ENCODE measurements at places on chromosomes 4 and X.
A peak's percentile ranks its signal among the peaks of the same experiment; 100 is the strongest.

DNA sequence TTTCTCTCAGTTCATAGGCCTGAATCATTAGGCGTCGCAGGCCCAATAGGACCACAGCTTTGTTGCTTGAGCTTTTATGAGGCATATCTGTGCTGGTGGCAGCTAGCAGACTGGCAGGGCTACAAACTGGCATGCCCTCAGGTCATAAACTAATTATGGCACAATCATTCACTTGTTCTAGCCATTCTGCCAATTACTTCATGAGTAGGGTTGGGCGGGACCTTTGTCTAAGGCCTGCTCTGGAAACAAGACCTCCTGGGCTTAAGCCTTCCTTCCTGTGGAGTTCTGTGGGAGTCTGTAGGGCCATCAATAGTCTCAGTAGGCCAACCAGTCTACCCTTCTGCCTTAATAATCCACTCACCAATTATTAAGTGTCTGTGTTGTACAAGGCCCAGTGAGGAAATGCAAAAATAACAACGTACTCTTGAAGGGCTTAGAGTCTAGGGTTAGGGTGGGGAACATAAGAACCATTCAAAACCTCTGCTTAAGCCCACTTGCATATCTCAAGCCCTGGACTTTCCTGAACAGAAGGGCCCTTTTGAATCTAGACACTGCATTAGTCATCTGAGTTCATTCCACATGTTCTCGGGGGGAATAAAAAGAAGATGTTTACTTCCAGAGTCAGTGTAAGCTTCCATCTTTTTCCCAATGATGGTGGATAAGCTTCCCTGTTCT, 44.5 kb downstream of the SHROOM4 start:
- DNase-seq = no peak
- H3K36me3 ChIP-seq = no peaks in the 10 kb centered on the region
- H3K4me1 ChIP-seq = no peaks in the 10 kb centered on the region
- H3K27ac ChIP-seq = no peak overlapping the region
- no peak overlapping the region for H3K4me3 ChIP-seq

GRCh38 chrX:140762061-140762460, 52.5 kb downstream of the LINC00632 start:
- no peaks in the 10 kb centered on the region for H3K27me3 ChIP-seq
- no peaks in the 10 kb centered on the region for H3K36me3 ChIP-seq
- peaks cover 4% of the 10 kb centered on the region for H3K4me1 ChIP-seq
- H3K4me3 ChIP-seq = no peak overlapping the region
- peak; percentile 44 for DNase-seq

- no peak overlapping the region for H3K4me3 ChIP-seq
- peaks cover 26% of the 10 kb centered on the region for H3K36me3 ChIP-seq
- H3K27me3 ChIP-seq = peaks cover 3% of the 10 kb centered on the region
- no peak for DNase-seq
- H3K4me1 ChIP-seq = peaks cover 5% of the 10 kb centered on the region
Measured at GRCh38 chr4:145808021-145808650, 128.2 kb downstream of the C4orf51 start.

- H3K4me1 ChIP-seq = peaks cover 9% of the 10 kb centered on the region
- peak; percentile 46 for DNase-seq
- no peaks in the 10 kb centered on the region for H3K36me3 ChIP-seq
- peak overlapping the region; percentile 9 for H3K4me3 ChIP-seq
Measured at GRCh38 chr4:8192748-8193738, 6.0 kb upstream of the SH3TC1 start.

GRCh38 chr4:186029571-186030398, 39.2 kb upstream of the TLR3 start:
- H3K27me3 ChIP-seq = peaks cover 5% of the 10 kb centered on the region
- H3K4me3 ChIP-seq = peak overlapping the region; percentile 57
- peaks cover 28% of the 10 kb centered on the region for H3K4me1 ChIP-seq
- peaks cover 18% of the 10 kb centered on the region for H3K36me3 ChIP-seq
- peak overlapping the region; percentile 95 for H3K27ac ChIP-seq

DNA sequence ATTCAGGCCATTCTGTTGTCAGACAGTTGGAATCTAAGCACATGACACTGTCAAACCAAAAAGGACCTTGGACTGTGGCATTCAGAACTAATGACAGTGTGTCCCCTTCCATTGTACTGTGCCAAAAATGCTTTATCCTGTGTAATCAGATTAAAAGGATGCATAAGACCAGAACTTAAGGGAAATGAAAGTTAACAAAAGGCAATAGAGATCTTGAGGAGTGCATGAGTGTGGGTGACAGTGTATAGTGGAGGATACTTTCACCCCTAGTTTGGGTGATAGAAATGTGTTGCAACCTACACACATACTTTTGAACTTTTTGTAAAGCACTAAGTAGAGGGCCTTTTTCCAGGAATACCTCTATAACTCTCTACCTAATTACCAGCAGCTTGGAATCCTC, 4.5 kb downstream of the CYSLTR1 start:
- no peak for DNase-seq
- no peaks in the 10 kb centered on the region for H3K36me3 ChIP-seq
- H3K27ac ChIP-seq = no peak overlapping the region
- no peaks in the 10 kb centered on the region for H3K27me3 ChIP-seq

DNA sequence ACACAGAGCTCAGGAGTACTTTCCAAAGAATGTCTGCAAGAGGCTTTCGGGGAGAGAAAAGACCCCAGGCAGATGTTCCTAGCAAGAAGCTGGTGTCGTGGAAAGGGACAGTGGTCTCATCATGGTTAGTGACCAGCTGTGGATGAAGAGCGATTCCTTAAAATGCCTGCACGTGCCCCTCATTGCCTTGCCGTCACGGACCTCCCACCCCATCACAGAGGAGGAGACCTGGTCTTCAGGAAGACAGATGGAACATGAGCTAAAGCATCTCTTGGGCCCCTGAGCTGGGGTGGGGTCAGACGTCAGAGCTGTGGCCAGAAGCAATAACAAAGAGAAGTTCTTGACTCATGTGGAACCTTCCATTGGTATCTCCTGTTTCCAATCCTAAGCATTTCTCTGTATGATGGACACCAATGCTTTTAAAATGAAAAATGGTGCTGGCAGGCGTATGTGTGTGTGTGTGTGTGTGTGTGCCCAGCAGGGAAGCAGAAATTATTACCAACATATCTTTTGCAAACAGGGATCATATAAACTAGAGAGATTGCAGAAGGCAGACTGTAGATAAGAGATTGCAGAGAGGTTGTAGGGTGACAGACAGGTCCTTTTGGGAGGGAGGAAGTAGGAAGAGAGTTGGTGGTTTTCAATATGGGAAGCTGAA, 25.2 kb upstream of the ASMTL start:
- peaks cover 8% of the 10 kb centered on the region for H3K4me1 ChIP-seq
- peaks cover 6% of the 10 kb centered on the region for H3K27me3 ChIP-seq
- H3K4me3 ChIP-seq = no peak overlapping the region

DNA sequence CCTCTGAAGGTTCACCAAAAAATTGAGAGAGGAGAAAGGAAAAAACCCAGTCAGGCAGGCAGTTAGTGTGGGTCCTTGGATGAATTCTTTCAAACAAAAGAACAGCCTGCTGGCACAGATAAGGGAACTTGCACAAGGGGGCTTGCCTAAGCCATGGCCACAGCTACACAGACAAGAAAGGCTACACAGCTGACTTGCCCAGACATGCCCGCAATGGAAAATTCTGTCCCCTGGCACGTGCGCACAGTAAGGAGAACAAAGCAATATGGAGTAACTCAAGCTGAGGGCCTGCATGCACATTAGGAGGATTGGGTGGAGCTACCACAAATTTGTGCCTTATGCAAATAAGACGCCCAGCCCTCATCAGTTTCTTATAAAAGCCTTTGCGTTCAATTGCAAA, 512.5 kb upstream of the HTR2C start:
- no peak overlapping the region for H3K4me3 ChIP-seq
- no peaks in the 10 kb centered on the region for H3K27me3 ChIP-seq
- H3K36me3 ChIP-seq = no peaks in the 10 kb centered on the region
- no peak for DNase-seq
- no peak overlapping the region for H3K27ac ChIP-seq
- H3K4me1 ChIP-seq = peaks cover 3% of the 10 kb centered on the region

GRCh38 chr4:145694929-145695328, 15.0 kb downstream of the C4orf51 start:
- H3K4me3 ChIP-seq = no peak overlapping the region
- peaks cover 4% of the 10 kb centered on the region for H3K27me3 ChIP-seq
- DNase-seq = no peak
- H3K27ac ChIP-seq = no peak overlapping the region
- no peaks in the 10 kb centered on the region for H3K4me1 ChIP-seq
- H3K36me3 ChIP-seq = peaks cover 11% of the 10 kb centered on the region

DNA sequence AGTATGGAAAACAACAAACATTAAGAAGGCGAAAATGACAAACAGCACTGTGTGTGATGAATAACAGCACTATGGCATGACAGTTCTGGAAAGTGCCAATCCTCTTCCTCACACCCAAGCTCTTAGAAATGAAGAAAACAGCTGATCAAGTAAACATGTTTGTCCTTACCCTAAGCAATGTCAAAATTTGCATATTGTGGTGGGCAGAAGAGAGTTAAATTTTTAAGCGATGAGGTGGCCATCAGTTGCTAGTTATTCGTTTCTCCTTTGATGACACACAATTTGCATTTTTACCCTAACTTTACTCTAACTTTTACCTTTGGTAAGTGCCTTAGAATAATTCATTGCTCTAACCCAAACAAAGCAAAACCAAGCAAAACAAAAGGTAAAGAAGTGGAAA, 8.8 kb downstream of the PROM1 start:
- H3K27ac ChIP-seq = no peak overlapping the region
- DNase-seq = no peak
- H3K4me3 ChIP-seq = no peak overlapping the region
- peaks cover 1% of the 10 kb centered on the region for H3K27me3 ChIP-seq
- peaks cover 24% of the 10 kb centered on the region for H3K4me1 ChIP-seq

- H3K4me1 ChIP-seq = no peaks in the 10 kb centered on the region
- H3K4me3 ChIP-seq = no peak overlapping the region
- no peaks in the 10 kb centered on the region for H3K36me3 ChIP-seq
Measured at GRCh38 chrX:13747836-13748235, 13.3 kb downstream of the OFD1 start.

- DNase-seq = no peak
- no peak overlapping the region for H3K27ac ChIP-seq
- H3K36me3 ChIP-seq = no peaks in the 10 kb centered on the region
Measured at GRCh38 chr4:87075876-87076275, 141.1 kb downstream of the AFF1 start.

GRCh38 chr4:57504797-57505530, 394.8 kb upstream of the IGFBP7 start:
- no peaks in the 10 kb centered on the region for H3K4me1 ChIP-seq
- no peaks in the 10 kb centered on the region for H3K36me3 ChIP-seq
- no peak overlapping the region for H3K27ac ChIP-seq

- no peak for DNase-seq
- H3K36me3 ChIP-seq = no peaks in the 10 kb centered on the region
- no peak overlapping the region for H3K4me3 ChIP-seq
- peaks cover 5% of the 10 kb centered on the region for H3K4me1 ChIP-seq
- H3K27me3 ChIP-seq = peaks cover 1% of the 10 kb centered on the region
- H3K27ac ChIP-seq = no peak overlapping the region
Measured at GRCh38 chr4:147821555-147821954, 89.7 kb downstream of the ARHGAP10 start.

- no peaks in the 10 kb centered on the region for H3K36me3 ChIP-seq
- no peaks in the 10 kb centered on the region for H3K4me1 ChIP-seq
- no peak overlapping the region for H3K4me3 ChIP-seq
- H3K27me3 ChIP-seq = peaks cover 17% of the 10 kb centered on the region
- H3K27ac ChIP-seq = no peak overlapping the region
Measured at GRCh38 chr4:8644966-8645752, 52.6 kb downstream of the CPZ start.

DNA sequence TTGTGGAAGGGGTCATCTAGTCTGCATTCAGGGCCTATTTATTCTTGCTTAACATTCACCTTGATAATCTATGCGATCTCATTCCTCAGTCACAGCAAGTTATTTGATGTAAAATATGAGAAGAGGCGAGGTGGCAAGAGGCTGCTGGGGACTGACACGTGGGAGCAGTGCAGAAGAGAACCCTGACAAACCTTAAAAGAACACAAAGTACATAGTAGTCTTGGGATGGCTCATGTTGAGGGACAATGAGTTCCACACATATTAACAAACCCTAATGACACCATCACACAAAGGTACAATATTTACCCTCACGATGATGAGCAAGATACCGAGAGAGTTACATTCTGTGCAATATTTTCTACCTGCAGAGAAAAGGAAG, 57.5 kb downstream of the MAML3 start:
- no peaks in the 10 kb centered on the region for H3K36me3 ChIP-seq
- H3K4me3 ChIP-seq = no peak overlapping the region
- peaks cover 12% of the 10 kb centered on the region for H3K27me3 ChIP-seq
- H3K27ac ChIP-seq = no peak overlapping the region

- H3K4me1 ChIP-seq = no peaks in the 10 kb centered on the region
- no peaks in the 10 kb centered on the region for H3K36me3 ChIP-seq
- no peak overlapping the region for H3K4me3 ChIP-seq
Measured at GRCh38 chrX:108001218-108001814, 19.1 kb upstream of the TEX13B start.

GRCh38 chr4:174156239-174156826, 127.1 kb downstream of the FBXO8 start:
- no peak for DNase-seq
- no peaks in the 10 kb centered on the region for H3K4me1 ChIP-seq
- no peaks in the 10 kb centered on the region for H3K36me3 ChIP-seq

GRCh38 chr4:87868522-87868921, 35.8 kb downstream of the MEPE start:
- no peaks in the 10 kb centered on the region for H3K36me3 ChIP-seq
- no peaks in the 10 kb centered on the region for H3K27me3 ChIP-seq
- DNase-seq = no peak

DNA sequence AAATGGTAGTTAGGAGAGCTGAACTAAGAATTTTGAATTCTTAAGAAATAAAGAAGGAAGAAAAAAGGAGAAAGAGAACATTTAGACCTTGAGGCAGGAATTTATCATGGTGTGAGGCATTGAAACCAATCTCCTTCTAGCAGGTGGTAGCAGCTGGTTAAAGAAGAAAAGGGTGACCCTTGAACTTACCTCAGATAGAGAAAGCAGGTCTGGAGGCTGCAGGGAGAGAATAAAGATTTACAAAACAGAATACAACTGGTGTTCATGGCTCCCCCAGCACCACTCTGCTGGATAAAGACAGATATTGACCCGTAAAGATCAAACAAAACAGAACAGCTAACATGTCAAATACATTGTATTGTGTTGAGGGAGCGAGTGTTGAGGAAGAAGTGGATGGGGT, 56.0 kb downstream of the NCAPG start:
- H3K4me1 ChIP-seq = no peaks in the 10 kb centered on the region
- H3K27me3 ChIP-seq = no peaks in the 10 kb centered on the region
- H3K36me3 ChIP-seq = peaks cover 11% of the 10 kb centered on the region
- no peak overlapping the region for H3K4me3 ChIP-seq

GRCh38 chrX:69133921-69134542, 31.2 kb downstream of the PJA1 start:
- H3K27me3 ChIP-seq = peaks cover 2% of the 10 kb centered on the region
- no peak overlapping the region for H3K27ac ChIP-seq
- DNase-seq = peak; percentile 19

GRCh38 chr4:28973587-28974350, 1746.4 kb upstream of the PCDH7 start:
- no peaks in the 10 kb centered on the region for H3K4me1 ChIP-seq
- H3K36me3 ChIP-seq = no peaks in the 10 kb centered on the region
- H3K27ac ChIP-seq = no peak overlapping the region

GRCh38 chr4:62517716-62518115, 1317.6 kb downstream of the ADGRL3 start:
- H3K4me3 ChIP-seq = no peak overlapping the region
- DNase-seq = no peak
- no peaks in the 10 kb centered on the region for H3K27me3 ChIP-seq
- no peak overlapping the region for H3K27ac ChIP-seq

Measured in glutamatergic neuron (in vitro differentiated cells).